Smooth muscle cell of the brain vasculature (primary cell): ENCODE measurements at places on chromosomes 5 and 9.

DNA sequence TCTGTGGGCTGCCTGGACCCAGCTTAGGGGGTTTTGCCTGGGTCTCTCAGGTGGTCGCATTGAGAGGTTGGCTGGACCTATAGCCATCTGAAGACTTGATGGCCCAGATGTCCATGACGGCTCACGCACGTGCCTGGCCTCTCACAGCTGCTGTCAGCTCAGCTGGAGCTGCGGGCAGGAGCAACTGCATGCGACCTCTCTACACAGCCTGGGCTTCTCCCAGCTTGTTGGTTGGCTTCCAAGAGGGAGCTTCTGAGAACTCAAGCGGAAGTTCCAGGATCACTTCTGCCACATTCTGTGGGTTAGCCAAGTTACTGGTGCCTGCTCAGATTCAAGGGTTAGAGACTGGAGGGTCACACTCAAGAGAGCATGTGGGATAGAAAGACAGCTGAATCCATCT lies 99.2 kb downstream of the DAPK1 start:
- DNase-seq = no peak

- no peak for DNase-seq
Observed at GRCh38 chr5:164818445-164818844, 1313.0 kb downstream of the MAT2B start.

DNA sequence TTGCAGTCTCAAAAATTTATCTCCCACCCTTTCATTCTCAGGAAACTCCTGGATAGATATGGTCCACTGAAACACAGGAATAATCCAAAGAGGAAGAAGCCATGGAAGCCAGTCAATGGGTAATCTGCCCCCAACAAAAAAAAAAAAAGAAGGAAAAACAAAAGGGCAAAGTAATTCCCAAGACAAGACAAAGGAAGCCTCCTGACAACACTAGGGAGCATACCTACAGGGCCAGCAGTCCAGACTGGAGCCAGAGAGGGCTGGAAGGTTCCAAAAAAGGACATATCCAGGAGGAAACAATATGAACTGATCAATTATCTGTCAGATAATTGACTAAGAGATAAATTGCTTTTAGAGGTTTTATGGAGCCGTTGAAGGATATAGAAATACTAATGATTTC lies 12.9 kb downstream of the FNIP1 start:
- DNase-seq = no peak

- no peak for DNase-seq
Observed at GRCh38 chr9:113511047-113511521, 47.6 kb downstream of the RGS3 start.

GRCh38 chr5:178625679-178626483 lies 969 bp downstream of the CLK4 start:
- DNase-seq = no peak

DNA sequence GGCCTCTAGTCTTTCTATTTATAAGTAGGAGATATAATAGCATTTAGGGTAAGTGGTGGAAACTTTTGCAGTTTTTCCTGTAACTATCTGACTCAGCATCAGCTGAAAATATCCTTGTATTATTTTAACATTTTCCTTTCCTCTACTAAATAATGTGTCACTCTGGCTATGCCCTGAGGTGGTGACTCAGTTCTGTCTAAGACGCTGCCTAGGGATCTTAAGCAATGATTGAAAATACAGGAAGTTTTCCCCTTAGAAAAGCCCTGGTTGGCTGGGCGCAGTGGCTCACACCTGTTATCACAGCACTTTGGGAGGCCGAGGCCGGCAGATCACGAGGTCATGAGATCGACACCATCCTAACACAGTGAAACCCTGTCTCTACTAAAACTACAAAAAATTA lies 9.3 kb upstream of the EDIL3 start:
- no peak for DNase-seq

- DNase-seq = no peak
Observed at GRCh38 chr9:110832926-110833325, 164.3 kb downstream of the MUSK start.

GRCh38 chr5:159207222-159207685 lies 2.1 kb downstream of the RNF145 start:
- DNase-seq = no peak

- no peak for DNase-seq
Observed at GRCh38 chr9:70395652-70396051, 18.8 kb downstream of the KLF9 start.

DNA sequence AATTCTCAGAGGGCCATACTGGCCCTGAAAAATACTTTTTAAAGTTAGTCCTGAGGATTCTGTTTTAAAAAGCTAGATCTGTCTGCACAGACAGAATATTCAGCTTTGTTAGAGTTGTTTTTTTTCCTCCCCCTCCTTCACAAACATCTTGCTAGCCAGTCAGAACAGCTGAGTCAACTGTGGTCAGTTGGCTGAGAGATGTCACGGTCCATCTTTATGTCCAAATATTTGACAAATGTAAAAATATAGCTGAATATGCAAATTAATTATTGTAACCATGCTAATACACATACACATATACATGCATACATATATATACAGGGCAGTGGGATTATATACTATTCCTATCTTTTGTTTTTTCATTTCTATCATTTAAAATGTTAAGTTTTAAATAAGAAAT lies 33.9 kb downstream of the UNC13B start:
- DNase-seq = no peak

- no peak for DNase-seq
Observed at GRCh38 chr5:177450667-177451424, 4.2 kb downstream of the PRR7 start.
